ENCODE measurements at places on chromosomes 2 and 18.

DNA sequence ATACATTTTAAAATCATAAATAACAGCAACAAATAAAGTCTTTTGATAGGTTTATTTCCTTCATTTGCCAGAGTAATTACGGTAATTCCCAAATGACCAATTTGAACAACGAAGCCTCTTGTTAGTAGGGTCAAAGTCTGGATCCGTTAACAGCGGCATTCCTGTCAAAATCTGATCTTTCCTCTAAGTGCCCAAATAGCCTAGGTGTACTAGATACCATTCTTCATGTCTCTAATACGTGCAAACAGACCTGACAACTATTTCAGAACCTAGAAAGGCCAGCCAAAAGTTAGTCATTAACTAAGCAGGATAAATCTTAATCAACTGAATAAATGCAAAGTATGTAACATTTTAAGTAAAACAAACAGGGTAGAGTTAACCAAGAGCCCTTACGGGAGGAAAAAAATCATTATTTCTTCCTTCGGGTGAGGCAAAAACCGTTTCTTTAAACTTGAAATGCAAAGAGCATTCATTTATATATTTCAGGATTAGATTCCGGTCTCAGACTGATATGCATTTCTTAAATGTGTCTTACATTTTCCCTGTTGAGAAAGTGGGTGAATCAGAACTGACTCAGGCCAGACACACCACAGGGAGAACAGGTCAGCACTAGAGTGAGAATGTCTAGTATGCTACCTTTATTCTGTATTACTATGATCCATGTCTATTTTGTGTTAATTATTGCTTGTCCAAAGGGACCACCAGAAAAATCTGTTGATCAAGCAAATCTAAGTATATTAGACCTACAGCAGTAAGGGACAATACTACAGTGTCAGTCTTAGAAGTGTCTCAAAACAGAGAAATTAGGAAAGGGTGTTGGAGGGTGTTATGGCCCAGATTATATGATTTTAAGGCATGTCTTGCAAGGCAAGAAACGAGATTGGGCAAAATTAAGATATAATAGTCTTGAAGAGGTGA lies 141.5 kb upstream of the NDUFV2 start:
- no peak for DNase-seq

GRCh38 chr2:108933691-108934117 lies 55.3 kb downstream of the EDAR start:
- no peak for DNase-seq

DNA sequence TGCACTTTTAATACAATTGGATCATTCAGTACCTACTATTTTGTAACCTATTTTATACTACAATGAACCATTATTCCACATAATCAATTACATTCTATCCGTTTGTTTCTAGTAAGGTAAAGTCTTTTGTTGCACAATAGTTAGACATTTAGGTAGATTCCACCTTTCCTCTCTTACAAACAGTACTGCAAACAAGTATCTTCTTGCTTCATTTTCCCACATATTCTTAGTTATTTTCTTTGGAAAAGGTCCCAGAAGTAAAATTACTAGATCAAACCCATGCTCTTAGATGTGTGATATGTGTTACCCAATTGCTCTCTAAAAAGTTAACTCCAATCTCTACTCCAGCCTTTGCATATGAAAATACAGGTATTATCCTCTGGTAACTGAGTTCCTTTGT lies 49.6 kb downstream of the SPIRE1 start:
- no peak for DNase-seq

- no peak for DNase-seq
Measured at GRCh38 chr18:12779043-12779442, 76.2 kb downstream of the PSMG2 start.

DNA sequence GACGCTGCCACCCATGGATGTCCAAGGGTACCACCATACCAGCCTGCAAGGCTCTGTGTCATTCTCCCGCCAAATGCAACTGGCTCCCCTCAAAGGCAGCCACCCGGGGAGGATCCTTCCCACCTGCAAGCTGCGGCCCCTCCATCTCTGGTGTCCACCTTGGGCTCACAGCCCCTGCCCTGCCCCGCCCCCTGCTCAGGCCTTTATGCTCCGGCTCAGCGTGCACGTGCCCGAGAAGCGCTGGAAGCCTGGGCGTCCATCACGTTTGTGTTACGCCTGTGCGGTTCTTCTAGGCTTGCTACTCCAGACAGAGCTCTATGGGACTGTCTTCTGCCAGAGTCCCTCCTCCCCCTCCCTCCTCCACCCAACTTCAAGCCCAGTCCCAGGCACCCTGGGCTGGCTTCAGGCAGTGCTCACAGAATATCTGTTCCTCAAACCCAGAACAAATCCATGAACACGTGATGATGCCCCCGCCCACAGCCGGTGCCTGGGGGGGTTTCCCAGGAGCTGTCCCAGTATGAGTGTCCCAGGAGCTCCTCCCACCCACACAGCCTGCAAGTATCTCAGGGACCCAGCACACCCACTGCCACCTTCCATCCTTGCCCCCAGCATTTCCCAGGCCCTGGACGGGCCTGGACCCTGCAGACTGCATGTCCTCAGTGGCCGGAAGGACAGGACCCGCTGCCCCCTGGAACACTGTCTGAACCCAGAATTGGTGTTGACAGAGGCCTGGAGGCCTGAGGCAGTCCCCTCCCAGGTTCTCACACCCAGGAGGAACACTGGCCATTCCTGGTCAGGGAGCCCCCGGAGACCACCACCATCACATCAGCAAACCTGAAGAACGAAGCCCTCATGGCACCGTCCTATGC lies 30.3 kb downstream of the KIF1A start:
- DNase-seq = no peak

- peak; percentile 82 for DNase-seq
Measured at GRCh38 chr2:196601430-196602306, 37.8 kb upstream of the CCDC150 start.

GRCh38 chr2:62785810-62786597 lies 80.5 kb downstream of the EHBP1 start:
- no peak for DNase-seq

DNA sequence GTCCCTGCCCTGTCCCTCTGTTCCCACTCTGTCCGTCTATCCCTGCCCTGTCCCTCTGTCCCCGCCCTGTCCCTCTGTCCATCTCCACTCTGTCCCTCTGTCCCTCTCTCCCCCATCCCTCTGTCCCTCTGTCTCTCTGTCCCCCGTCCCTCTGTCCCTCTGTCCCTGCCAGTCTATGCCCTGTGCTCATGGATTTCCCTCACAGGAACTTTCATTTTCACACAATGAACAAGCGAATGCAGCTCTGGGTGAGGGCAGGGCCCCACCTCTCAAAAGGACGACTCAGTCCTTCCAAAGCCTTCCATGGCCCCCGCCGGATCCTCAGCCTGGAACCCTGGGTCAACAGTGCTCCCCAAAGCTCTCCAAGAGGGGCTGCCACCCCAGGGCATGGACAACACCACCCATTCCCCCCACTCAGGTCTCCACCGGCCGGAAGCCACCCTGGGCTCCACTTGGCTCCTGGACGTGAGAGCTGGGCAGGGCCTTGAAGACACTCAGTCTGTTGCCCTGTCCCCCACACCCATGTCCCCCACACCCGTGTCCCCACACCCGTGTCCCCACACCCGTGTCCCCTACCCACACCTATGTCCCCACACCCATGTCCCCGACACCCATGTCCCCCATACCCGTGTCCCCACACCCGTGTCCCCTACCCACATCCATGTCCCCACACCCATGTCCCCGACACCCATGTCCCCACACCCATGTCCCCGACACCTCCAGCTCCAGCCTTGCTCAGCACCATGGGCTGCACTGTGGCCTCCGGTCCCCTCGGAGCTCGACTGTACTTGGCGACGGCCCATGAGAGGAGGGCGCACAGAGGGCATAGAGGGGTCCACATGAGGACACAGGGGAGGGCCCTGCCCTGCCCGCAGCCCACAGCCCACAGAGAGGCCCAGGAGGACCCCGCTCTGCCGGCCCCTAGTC lies 156.0 kb downstream of the PXDN start:
- peak; percentile 49 for DNase-seq

DNA sequence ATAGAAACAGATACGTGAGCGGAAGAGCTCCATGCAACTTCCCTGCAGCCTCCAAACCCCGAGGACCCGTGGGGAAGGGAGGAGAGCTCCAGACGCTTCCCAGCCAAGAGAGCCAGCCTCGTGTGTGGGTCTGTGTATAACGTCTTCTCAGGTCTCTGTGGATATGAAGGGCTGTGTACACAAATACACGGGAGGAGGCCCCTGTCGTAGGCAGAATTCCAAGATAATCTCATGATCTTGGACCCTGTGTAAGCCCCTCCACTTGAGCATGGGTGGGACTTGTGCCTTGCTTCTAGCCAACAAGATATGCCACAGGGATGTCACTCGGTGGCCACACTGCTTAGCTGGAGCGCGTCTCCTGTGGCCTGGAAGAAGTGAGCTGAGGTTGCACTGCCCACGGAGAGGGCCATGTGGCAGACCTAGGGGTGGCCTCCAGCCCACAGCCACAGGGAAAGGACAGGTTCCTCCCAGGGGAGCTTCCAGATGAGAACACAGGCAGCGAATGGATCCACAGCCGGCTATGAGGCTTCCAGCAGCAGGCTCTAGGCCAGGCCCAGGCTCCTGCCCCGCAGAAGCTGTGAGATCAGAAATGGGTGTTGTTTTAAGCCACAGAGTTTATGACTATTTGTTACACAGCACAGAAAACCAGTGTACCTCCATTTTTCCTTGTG lies 15.6 kb upstream of the KLF11 start:
- no peak for DNase-seq

DNA sequence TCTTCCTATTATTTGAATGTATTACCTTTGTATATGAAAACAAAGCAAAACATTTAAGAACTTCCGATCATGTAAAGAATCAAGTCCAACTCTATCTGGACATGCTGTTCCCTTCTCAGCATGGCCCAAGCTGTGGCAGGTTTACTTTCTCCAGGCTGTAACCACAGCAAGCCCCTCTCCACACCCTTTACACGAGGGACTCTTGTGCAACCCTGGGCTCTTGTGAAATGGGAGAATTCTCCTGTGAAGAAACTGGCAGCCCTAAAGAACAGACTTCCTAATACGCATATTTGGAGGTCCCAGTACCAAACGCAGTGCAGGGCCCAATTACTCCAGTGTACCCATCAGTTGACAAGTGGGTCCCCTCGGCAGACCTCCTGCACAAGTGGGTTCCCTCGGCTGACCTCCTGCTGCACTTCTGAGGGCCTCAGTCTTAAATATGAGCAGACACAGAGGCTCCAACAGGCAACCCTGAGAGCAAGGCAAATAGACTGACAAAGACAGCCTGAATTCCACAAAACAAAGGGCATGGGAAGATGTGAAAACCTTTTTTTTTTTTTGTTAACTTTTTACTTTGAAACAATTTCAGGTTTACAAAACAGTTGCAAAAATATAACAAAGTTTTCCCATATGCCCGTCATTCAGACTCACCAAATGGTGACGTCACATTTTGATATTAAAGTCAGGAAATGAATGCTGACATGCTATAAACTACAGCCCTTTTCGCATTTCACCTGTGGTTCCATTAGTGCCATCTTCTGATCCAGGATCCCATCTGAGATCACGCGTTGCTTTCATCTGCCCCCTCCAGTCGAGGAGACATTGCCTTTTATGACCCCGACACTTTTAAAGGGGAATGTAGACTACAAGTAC lies 78.2 kb downstream of the FBXO15 start:
- no peak for DNase-seq

- DNase-seq = no peak
Measured at GRCh38 chr2:143383016-143383415, 253.8 kb downstream of the ARHGAP15 start.

- DNase-seq = no peak
Measured at GRCh38 chr2:75765798-75766197, 55.1 kb upstream of the GCFC2 start.

DNA sequence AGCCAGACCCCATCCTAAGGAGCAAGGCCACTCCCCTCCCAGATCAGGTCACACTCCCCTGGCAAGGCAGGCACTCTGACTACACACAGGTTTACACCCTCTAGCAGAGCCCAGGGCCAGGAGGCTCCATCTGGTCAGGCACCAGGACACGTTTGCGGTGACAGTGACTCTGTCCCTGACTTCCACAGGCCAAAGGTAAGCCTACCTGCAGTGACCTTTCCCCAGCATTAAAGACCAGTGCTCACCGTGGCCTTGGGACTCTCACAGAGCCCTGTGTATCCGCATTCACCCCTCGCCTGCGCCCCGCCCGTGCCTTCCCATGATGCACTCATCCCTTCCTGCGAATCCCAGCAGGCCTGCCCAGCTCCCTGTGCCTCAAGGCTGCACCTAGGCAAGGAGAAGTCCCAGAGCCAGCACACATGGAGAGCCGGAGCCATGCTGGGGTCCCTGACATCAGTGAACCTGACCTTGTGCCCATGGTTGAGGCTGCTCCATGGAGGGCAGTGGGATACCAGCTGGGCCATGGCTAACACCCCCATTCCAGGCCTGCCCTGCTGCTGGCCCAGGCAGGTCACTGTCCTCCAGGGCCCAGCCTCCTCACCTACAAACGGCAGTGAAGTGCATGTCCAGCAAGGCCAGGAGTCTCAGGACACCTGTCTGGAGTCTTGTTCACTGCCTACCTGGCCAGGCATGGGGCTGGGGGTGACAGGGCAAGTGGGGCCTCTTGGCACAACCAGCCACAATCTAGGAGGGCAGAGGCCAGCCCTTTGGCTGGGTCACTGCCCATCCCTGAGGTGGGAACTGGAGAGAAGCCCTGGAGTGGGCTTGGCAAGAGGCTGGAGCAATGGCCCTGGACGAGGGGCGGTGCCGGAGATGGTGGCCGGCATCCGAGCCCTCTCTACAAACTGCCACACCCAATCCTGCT lies 3.0 kb downstream of the NEURL3 start:
- DNase-seq = peak; percentile 49

DNA sequence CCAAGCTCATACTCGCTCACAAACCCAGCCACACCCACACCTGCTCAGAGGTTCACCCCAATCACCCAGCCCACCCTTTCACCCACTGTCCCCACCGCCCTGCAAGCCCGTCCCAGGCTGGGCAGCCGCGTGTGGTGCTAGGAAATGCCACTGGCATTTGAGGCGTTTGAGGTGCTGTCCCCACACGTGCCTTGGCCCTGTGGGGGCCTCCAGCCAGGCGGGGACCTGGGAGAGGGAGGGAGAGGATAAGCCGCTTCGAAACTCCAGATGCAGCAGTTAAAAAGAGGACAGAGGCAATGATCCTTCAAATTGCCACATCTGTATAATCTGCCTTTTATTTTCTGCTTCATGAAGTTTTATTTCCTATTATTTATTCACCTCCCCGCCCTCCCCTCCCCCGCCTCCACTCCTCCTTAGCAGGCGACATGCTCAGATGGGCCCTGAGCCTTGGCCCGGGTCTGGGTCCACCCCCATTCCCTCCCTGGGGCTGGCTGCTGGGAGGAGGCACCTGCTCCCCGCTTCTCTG lies 35.9 kb downstream of the PSD4 start:
- DNase-seq = no peak

- no peak for DNase-seq
Measured at GRCh38 chr2:113915082-113915819, 25.4 kb downstream of the ACTR3 start.

- DNase-seq = no peak
Measured at GRCh38 chr2:54041135-54041534, 70.3 kb upstream of the PSME4 start.

DNA sequence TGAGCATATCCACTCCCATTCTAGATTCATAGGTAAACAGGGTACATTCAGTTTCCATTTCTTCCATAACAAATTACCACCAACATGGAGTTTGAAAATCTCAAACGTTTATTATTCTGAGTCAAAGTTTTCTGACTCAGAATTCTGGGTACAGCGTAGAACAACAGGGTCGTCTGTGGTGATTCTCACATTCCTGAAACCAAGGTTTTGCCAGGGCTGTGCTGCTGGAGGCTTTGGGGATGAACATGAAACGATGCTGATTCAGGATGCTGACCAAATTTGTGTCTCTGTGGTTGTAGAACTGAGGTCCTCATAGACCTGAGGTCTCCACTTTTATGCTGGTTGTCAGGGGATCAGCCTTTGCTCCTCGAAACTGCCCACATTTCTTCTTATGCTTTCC lies 255.7 kb downstream of the DSEL start:
- DNase-seq = no peak
